Stimulated activated CD4-positive, alpha-beta T cell treated with anti-CD3 and anti-CD28 coated beads, Interleukin-1b, Interleukin-23, amount 100 ng/mL, for 4 hours (primary cell): ENCODE measurements at places on chromosomes 7 and 10.

DNA sequence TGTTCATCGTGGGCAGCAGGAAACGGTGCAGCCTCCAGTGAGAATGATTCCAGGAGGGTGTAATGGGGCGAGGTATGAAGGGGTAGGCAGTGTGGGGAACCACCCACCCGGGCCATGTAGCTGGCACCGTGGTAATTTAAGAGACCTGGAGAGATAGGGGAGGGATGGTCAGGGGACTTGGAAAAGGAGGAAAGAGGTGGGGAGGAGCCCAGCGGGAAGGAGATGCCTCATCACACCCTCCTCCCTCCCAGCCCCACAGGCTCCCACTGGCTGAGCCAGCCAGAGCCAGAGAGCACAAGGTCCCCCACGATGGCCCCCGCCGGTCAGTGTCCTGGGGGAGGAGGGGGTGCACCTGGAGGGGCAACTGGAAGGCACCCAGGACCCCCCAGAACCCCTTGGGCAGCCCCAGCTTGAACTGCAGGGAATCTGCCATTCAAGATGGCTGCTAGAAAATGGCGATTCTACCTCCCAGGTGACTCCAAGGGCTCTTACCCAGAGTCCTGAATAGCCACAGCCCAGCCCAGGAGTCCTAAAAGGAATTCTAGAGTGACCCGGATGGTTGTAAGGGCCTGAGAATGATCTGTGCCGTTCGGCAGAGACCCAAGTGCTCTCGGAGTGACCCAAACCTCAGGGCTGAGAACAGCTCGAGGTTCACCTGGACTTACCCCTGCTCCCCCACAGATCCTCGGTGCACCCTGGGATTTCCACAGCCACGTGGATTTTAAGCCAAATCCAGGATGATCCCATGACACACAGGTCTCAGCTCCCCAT is 28.8 kb downstream of the CALML3 start:
- DNase-seq: no peak

GRCh38 chr10:51073453-51074237 is 642 bp upstream of the PRKG1 start:
- DNase-seq: no peak

DNA sequence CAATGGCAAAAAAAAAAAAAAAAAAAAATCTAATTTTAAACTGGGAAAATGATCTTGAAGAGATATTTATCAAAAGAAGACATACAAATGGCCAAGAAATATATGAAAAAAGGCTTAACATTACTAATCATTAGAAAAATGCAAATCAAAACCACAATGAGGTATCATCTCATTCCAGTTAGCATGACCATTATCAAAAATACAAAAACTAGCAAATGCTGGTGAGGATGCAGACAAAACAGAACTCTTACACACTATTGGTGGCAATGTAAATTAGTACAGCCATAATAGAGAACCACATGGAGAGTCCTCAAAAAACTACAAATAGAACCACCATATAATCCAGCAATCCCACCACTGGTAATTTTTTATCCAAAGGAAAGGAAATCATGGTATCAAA is 489.6 kb downstream of the TNS3 start:
- DNase-seq: no peak

DNA sequence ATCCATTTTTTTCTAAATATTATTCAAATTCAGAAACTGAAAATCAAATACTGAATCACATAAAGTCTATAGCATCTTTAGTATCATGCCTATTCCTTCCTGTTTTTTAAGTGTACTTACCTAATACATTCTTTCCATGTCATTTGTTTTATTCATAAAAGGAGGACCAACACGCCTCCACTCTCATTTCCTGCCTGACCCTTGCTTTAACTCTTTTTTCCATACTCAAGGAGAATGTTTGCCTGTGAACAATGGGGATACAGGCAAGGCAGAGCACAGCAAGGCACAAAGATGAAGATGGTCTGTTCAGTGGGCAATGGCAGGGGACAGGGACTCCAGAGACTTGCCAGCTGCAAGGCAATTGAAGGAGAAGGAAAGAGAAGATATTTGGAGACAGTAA is 121.2 kb upstream of the FEZF1 start:
- no peak for DNase-seq

DNA sequence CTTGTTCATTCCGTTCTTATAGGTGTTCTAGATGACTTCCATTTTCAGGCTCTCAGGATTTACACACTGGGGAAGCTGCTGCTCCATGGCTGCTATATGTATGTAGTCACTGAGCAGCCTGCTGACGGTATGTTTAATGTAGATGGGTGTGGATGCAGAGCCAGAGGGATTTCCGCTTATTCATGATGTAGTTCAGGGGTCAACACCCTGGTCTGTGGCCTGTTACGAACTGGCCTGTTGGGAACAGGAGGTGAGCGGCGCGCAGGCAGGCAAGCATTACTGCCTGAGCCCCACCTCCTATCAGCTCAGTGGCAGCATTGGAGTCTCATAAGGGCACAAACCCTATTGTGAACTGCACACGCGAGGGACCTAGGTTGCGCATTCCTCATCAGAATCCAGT is 33.9 kb downstream of the DNAJB6 start:
- no peak for DNase-seq

DNA sequence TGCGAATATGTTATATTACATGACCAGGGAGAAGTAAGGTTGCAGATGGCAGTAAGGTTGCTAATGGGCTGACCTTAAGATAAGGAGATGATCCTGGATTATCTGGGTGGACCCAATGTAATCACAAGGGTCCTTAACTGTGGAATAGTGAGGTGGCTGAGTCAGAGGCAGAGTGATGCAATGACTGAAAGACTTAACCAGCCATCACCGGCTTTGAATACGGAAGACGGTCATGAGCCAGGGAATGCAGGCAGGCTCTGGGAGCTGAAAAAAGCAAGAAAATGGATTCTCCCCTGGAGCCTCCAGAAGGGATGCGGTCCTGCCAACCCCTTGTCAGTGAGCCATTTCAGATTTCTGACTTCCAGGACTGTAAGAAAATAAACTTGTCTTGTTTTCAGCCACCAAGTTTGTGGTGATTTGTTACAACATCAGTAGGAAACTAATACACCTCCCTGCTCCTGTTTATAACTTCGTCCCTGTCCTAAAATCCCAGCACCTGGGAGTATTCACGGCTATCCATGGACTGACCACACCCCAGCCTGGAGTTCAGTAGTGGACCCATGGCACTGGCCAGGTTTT is 4.6 kb upstream of the C10orf95 start:
- no peak for DNase-seq

DNA sequence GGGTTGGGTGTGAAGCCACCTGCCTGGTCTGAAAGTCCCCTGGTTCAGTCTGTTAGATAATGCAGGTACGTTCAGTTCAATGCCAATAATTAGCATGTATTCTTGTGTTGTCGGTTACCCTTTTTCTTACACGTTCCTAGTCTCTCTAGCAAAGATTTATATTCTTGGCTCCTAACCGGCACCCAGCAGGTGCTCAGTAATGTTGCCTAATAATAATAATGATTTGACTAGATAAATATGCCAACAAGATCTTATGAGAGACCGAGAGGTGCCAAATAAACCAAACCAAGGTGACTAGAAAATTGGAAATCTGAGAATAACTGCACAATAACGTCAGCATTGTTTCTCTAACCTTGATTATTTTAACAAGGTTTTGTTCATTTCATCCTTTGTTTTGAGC is 1.1 kb upstream of the SMIM30 start:
- DNase-seq: no peak
